Osteocyte (in vitro differentiated cells): ENCODE measurements at places on chromosomes 5 and 9.

DNA sequence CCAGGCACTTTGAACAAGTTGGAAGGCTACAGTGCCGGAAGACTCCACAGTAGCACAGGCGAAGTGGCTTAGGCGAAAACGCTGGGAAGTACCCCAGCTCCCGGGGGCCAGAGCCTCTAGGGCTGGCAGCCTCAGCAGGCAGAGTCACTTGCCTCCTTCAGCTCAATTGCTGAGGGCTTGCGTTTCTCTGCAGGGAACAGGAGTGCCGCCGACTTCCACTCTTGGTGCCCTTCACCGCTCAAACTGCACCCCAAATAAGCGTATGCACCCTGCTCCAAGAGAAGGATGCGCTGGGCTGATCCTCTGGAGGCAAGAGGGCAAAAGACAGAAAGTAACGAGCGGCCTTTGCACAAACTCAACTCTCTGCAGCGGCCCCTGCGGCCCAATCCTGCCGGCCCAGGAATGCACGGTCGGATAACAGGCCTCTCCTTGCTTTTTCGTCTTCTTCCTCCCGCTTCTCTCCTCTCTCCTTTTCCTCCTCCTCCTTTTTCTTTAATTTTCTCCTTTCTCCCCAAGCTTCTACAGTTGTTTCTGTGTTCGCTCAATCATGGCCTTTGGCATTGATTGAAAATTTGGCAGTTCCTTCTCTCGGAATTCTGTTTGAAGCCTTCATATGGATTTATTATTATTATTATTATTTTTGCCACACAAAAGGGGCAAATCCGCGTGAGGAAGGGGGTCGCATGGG, 1.1 kb upstream of the S1PR3 start:
- DNase-seq, result no peak
- no peak overlapping the region for H3K27ac ChIP-seq
- peaks cover 27% of the 10 kb centered on the region for H3K4me1 ChIP-seq
- peak overlapping the region; percentile 65 for H3K4me3 ChIP-seq
- no peaks in the 10 kb centered on the region for H3K27me3 ChIP-seq

GRCh38 chr9:16846367-16846766, 24.1 kb downstream of the BNC2 start:
- DNase-seq, result no peak
- H3K4me3 ChIP-seq, result no peak overlapping the region
- H3K27me3 ChIP-seq, result no peaks in the 10 kb centered on the region
- H3K27ac ChIP-seq, result no peak overlapping the region
- peaks cover 3% of the 10 kb centered on the region for H3K36me3 ChIP-seq

DNA sequence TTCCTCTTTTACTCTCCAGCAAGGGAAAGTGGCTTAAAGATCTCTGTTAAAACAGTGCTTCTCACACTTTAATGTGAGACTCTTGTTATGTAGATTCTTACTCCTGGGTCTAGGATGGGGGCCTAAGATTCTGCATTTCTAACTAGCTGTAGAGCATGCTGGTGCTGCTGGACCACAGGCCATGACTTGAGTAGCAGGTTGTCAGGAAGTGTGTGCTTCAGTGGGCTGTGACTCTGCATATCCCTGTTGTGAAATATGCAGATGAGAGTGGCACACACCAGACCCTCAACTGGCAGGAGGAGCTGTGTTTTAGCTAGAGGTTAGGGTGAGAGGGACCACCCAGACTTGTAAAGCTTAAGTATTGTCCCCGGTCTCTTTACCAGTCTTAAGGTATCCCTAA, 191.1 kb upstream of the DMRT1 start:
- H3K27ac ChIP-seq, result no peak overlapping the region
- H3K27me3 ChIP-seq, result no peaks in the 10 kb centered on the region
- peaks cover 6% of the 10 kb centered on the region for H3K4me1 ChIP-seq
- H3K4me3 ChIP-seq, result no peak overlapping the region
- H3K36me3 ChIP-seq, result no peaks in the 10 kb centered on the region

DNA sequence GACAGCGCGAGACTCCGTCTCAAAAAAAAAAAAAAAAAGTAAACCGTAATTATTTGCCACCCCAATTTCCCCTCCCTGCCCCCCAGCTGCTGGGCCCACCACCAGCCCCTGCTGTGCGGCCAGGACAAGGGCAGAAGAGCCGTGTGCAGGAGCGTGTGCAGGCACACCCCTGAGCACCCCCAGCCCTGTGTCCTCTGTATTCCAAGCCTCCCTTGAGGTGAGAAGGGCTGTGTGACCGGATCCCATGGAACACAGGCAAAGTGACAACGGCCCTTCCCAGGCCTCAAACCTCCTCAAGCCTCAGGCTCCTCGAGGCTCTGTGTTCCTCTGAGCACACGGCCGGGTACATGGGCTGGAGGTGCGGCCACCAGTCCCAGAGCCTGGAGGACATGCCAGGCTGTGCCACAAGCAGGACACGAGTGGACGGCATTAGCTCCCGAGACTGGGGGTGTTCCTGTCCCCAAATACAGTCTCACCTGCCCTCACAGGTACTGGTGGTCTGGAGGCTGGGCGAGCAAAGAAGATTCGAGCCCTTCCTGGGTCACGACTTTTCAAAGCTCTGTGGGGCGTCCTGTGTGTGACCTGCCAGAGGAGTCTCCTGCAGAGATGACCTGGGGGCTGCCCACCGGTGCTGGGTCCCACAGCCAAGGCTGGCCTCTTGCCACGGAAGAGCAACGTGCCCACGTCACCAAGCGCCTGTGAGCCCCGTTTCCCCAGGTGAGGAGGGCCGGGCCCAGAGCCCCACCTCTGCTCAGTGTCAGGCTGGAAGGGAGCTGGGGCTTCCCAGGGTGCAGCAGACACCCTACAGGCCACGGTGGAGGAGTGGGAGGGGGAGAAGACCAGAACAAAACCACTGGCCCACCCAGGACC, 47.1 kb upstream of the SIMC1 start:
- H3K27me3 ChIP-seq, result no peaks in the 10 kb centered on the region
- no peaks in the 10 kb centered on the region for H3K36me3 ChIP-seq
- no peaks in the 10 kb centered on the region for H3K4me1 ChIP-seq
- H3K4me3 ChIP-seq, result no peak overlapping the region

DNA sequence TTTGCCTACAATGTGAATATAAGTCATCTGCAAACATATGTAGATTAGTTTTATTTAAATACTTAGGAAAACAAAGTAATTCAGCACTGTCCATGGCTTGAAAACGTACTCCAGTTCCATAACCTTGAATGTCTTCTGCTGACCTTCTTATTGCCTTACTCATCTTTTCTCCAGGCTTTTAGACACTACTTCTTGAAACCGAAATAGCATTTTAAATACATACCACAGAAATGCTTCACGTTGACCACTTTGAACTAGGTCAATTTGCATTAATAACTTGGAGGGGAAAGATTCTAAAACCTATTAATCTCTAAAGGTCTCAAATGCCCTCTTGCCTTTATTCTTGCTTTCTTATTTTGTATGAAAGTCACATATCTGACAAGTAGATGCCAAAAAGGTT, 995.4 kb upstream of the ACO1 start:
- H3K27me3 ChIP-seq, result peaks cover 20% of the 10 kb centered on the region
- H3K27ac ChIP-seq, result no peak overlapping the region
- H3K4me3 ChIP-seq, result no peak overlapping the region
- H3K36me3 ChIP-seq, result no peaks in the 10 kb centered on the region

- H3K36me3 ChIP-seq, result peaks cover 3% of the 10 kb centered on the region
- H3K27me3 ChIP-seq, result peaks cover 8% of the 10 kb centered on the region
- peaks cover 45% of the 10 kb centered on the region for H3K4me1 ChIP-seq
- H3K27ac ChIP-seq, result no peak overlapping the region
- DNase-seq, result no peak
Observed at GRCh38 chr5:73186976-73187375, 14.0 kb downstream of the TMEM174 start.

DNA sequence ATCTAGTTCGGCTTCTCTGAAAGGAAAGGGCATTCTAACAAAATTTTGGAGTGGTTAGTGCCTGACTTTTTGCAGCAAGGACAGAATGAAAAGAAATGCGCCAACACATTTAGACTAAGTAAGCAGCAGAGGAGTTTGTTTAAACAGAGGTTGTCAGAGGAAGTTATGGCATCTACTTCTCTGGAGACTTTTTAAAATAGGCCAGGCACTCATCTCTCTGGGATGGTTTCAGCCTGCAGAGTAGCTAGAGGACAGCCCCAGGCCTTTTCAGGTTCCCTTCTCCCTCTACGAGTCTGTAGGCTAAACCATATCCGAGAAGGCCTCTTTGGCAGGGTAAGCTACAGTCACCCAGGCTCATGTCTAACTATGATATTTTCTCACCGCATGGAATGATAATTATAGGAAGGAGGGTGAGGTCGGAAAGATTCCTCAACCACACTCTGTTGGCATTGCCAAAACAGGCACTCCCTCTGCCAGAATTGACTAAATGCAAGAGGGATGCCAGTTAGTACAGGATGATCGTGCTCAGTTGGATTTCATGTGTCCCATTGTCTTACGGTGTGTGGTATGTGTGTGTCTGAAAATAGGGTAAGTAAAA, 1.4 kb upstream of the CTXN3 start:
- H3K4me3 ChIP-seq, result no peak overlapping the region
- no peaks in the 10 kb centered on the region for H3K36me3 ChIP-seq
- peaks cover 3% of the 10 kb centered on the region for H3K4me1 ChIP-seq
- no peak overlapping the region for H3K27ac ChIP-seq
- peaks cover 23% of the 10 kb centered on the region for H3K27me3 ChIP-seq
- DNase-seq, result no peak

DNA sequence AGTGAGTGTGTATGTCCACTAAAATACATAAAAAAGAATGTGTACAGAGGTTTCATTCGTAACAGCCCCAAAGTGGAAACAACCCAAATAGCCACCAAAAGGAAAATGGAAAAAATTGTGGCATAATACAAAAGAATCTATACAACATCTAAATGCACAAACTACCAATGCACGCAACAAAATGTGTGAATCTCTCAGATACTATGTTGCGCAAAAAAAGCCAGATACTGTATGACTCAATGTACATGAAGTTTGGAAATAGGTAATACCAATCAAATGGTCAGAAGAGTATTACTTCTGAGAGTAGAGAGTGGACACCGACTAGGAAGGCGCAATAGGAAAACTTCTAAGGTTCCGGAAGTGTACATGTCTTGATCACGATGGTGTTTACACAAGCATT, 2.4 kb downstream of the XPA start:
- no peak for DNase-seq
- no peaks in the 10 kb centered on the region for H3K27me3 ChIP-seq
- no peak overlapping the region for H3K4me3 ChIP-seq
- peaks cover 12% of the 10 kb centered on the region for H3K36me3 ChIP-seq
- H3K4me1 ChIP-seq, result peaks cover 39% of the 10 kb centered on the region
- H3K27ac ChIP-seq, result no peak overlapping the region

GRCh38 chr9:135502873-135503321, 2.4 kb downstream of the MRPS2 start:
- no peaks in the 10 kb centered on the region for H3K27me3 ChIP-seq
- DNase-seq, result no peak
- H3K27ac ChIP-seq, result no peak overlapping the region
- H3K4me3 ChIP-seq, result peak overlapping the region; percentile 94

DNA sequence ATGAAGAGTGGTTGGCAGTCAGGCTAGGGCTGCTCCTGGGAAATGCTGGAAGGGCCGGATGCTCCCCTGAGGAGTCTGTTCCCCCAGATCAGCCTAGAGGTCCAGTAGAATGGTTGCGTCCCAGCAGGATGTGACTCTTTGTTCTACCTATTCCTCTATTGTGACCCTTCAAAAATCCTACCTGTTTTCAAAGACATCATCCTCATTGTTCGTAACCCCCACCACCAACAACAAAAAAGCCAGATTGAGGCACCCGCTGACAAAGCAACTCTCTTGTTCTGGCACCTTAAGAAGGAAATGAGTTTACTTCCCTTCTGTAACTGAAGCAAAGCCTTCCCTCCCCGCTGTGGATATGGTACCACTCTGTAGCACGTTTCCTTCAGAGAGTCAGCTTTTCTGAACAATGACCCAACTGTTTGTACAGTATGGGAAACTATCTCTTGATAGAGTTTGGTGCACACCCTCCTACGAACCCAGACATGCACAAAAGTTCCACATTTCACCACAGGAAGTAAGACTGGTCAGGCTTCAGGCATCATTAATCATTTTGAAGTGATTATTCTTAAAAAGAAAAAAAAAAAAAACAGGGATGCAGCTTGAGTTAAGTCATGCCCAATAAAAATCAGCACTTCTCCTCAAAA, 207.2 kb downstream of the ENC1 start:
- no peaks in the 10 kb centered on the region for H3K36me3 ChIP-seq
- peaks cover 10% of the 10 kb centered on the region for H3K4me1 ChIP-seq

DNA sequence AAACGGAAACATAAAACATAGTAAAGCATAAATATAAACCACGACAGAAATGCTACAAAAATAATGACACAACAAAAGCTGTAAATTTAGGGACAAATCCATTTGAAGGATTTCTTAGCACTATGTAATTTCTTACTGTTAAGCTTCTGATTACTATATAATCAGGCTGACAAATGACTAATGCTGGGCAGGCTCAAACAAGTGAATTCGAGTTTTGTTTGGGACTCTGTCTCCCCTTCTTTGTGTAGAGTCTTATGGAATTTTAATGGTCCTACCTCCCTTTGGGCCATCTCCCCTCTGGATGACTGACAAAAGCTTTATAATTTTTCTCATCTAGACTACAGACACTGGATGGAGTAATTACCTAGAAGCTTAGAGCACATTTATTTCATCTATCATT, 24.6 kb upstream of the KIF2A start:
- H3K4me3 ChIP-seq, result no peak overlapping the region
- peaks cover 43% of the 10 kb centered on the region for H3K27me3 ChIP-seq
- no peak for DNase-seq

DNA sequence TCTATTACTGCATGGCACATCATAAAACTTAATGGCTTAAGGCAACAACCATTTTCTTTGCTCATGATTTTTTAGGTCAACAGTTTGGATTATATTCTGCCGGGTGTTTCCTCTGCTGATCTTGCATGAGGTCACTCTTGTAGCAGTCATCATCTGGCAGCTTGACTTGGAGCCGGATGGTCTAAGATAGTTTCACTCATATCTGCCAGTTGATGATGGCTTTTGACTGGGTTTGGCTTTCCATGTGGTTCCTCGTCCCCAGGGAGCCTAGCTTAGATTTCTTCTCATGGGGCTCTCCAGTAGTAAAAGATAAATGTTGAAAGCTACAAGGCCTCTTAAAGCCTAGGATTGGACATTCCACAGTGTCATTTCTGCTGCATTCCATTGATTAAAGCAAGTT, 27.4 kb downstream of the LNPEP start:
- DNase-seq, result no peak
- no peaks in the 10 kb centered on the region for H3K27me3 ChIP-seq
- H3K4me3 ChIP-seq, result no peak overlapping the region
- H3K27ac ChIP-seq, result peak overlapping the region; percentile 73
- peaks cover 66% of the 10 kb centered on the region for H3K4me1 ChIP-seq

- H3K4me1 ChIP-seq, result no peaks in the 10 kb centered on the region
- no peaks in the 10 kb centered on the region for H3K27me3 ChIP-seq
- H3K36me3 ChIP-seq, result no peaks in the 10 kb centered on the region
- no peak overlapping the region for H3K27ac ChIP-seq
Observed at GRCh38 chr5:1062761-1063568, 48.9 kb downstream of the SLC12A7 start.

DNA sequence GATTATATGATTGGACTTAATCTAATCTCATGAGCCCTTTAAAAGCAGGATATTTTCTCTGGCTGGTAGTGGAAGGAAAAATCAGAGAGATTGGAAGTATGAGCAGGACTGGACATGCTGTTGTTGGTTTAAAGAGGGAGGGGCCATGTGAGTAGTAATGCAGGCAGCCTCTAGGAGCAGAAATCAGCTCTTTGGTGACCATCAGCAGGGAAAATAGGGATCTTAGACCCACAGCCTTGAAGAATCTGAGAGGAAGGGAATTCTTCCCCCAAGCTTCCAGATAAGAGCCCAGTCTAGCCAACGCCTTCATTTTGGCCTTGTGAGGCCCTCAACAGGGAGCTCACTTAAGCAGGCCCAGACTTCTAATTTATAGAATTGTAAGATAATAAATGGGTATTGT, 9.5 kb downstream of the SH3GL2 start:
- DNase-seq, result peak; percentile 3
- no peak overlapping the region for H3K4me3 ChIP-seq
- no peaks in the 10 kb centered on the region for H3K36me3 ChIP-seq
- H3K27me3 ChIP-seq, result peaks cover 42% of the 10 kb centered on the region
- no peak overlapping the region for H3K27ac ChIP-seq
